ENCODE measurements at places on chromosomes 11 and 22. TPM values are rescaled to one million over a fixed set of nuclear protein-coding genes. Genes with fewer than 3 reads are reported as not detected.

The PAMR1 gene
- total RNA-seq, result not detected

The ENTHD1 gene
- 0.07 TPM for total RNA-seq

The SYT9 gene
- not detected for total RNA-seq

The OR4A16 gene
- total RNA-seq, result not detected

The MMP27 gene
- total RNA-seq, result not detected

The GANAB gene
- total RNA-seq, result 290 TPM

The FXYD2 gene
- total RNA-seq, result 1.3 TPM

The SLC6A5 gene
- not detected for total RNA-seq

The DEUP1 gene
- not detected for total RNA-seq

- DNase-seq, result no peak
These were observed 38.0 kb downstream of the CPT1A start for GRCh38 chr11:68803766-68804165.

GRCh38 chr11:58577555-58578135, 1.2 kb upstream of the ZFP91 start:
- peak; percentile 73 for DNase-seq

DNA sequence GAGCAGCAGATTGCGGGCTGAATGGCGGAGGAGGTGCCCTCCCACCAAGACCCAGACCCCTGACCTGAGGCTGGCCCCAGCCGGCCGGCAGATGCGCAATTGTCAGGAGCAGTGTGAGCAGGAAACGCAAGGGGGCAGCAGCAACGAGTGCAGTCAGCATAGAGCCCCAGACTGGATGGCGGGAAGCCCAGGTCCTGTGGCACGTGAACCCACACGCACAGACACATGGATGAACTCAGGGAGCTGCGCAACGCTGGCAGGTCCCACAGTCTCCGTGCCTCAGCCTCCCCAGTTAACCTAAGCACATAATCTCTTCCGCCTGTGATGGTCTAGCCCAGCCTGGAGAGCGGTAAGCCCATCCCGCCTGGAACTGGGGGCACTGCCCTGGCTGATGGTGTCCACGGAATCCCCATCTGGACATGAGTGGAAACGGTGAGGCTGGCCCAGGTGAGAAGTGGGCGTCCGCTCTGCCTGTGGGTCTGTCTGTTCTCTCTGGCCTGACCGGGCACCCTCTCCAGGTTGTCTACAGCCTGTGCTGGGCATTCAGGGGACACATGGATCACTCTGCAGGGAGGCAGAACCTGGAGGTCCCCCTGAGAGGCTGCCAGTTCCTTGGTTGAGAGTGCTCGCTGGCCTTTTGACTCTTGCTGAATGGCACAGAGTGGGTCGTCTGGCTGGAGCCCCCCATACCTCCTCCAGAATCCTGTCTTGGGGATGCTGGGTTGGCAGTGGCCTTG, 626 bp upstream of the TBX10 start:
- peak; percentile 66 for DNase-seq

DNA sequence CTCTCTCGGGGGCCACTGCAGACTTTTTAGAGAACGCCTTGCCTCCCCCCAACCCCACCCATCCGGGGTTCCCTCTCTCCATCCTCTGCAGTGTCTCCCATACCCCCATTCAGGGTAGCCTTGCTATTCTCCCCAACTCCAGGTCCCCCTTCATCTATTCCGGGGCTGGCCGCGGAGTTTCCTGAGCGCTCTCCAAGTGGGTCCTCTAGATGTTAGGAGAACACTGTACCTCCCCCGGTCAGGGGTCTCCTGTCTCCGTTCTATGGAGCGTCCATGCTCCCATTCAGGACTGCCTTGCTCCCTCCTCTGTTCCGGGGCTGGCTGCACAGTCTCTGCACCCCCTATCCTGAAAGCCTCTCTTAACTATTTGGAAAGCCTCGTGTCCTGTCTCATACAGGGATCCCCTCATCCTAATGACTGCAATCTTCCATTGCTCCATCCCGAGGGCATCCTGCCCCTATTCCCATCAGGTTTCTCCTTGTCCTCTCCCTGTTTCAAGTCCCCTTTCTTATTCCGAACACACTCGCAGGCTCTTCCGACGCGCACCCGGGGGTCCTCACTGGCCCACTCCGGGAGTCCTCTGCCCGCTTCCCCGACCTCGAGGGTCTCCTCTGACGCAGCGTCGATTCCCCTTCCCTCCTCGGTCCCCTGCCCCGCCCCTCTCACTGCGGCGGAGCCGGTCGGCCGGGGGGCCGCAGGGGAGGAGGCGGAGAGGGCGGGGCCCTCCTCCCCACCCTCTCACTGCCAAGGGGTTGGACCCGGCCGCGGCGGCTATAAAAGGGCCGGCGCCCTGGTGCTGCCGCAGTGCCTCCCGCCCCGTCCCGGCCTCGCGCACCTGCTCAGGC, at the start of gene NEFH:
Gene NEFH (plus strand): TSS at position 802 of the 845 bp plus-strand sequence. CDS start 45 bp downstream, outside the sequence.
- DNase-seq, result no peak

- no peak for DNase-seq
These were observed 87.3 kb downstream of the WNT11 start for GRCh38 chr11:76119032-76119431.

- DNase-seq, result no peak
These were observed 28.0 kb downstream of the MYEOV start for GRCh38 chr11:69321877-69322361.

DNA sequence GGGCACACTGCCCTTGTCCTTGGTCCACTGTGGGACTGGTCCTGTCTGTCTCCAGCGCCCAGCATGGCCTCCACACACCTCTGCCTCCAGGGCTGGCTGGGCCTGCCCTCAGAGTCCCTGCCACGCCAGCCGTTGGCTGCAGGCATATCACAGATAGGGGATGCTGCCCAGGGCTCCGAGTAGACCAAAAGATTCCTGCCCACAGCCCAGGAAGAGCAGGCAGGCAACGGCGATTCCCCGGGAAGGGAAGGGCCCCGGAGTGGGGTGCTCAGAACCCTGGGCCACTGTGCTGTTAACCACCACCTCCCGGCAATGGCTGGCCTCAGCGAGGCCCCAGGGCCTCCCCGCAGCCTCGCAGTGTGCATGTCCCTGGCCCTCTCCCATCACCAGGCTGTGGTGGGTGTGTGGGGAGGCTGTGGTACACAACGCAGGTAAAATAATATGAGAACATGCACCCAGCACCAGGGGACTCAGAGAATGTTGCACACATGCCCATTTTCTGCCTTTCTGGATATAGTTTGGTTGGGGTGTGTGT, 2.2 kb downstream of the IFITM5 start:
- DNase-seq, result no peak

- no peak for DNase-seq
These were observed 44.0 kb upstream of the RDX start for GRCh38 chr11:110340436-110340835.

- DNase-seq, result no peak
These were observed 167.6 kb downstream of the WT1 start for GRCh38 chr11:32267679-32268187.

DNA sequence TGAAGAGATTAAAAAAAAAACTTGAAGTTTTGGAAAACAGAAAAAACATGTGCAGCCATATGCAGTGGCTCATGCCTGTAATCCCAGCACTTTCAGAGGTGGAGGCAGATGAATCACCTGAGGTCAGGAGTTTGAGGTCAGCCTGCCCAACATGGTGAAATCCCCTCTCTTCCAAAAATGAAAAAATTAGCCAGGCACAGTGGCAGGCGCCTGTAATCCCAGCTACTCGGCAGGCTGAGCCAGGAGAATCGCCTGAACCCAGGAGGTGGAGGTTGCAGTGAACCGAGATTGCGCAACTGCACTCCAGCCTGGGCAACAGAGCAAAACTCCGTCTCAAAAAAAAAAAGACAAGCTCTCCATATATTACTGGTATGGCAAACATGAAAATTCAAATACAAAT, 7.6 kb downstream of the DLG2 start:
- no peak for DNase-seq

DNA sequence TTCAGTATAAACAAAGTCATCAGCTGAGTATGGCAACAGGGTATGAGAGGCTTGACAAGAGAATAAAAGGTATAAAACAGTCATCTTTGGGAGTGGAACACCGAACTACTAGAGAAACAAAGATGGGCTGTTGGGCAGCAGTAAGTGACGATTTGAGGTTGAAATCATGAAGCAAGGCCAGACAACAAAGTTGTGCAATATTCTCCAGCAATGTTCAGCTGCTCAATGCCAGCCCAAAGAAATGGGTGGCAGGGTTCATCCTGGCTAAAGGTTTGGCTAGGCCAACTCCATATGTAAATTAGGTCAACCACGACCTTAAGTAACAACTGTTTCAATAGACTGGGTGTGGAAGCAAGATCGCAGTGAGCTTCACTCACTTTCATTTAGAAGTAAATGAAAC, 6.2 kb downstream of the APIP start:
- DNase-seq, result no peak

GRCh38 chr22:40408718-40409612, 38.6 kb downstream of the SGSM3 start:
- DNase-seq, result no peak

DNA sequence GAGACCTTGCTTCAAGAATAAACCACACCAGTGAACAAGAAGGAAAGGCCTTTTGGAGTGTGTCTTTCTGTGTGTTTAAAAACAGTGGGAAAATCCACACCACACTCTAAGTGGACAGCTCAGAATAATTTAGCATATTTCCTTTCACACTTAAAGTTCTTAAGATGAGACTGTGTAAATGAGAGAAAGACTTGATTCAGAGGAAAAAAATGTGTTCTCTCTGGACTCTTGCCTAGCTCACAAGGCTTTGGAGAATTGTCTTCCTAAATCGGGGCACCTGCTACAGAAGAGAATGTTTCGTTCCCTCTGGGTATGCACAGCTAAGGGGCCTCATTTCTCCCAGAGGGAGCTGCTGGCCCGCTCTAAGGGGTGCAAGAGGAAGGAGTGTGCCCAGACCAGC, 28.4 kb upstream of the CRTAM start:
- no peak for DNase-seq

DNA sequence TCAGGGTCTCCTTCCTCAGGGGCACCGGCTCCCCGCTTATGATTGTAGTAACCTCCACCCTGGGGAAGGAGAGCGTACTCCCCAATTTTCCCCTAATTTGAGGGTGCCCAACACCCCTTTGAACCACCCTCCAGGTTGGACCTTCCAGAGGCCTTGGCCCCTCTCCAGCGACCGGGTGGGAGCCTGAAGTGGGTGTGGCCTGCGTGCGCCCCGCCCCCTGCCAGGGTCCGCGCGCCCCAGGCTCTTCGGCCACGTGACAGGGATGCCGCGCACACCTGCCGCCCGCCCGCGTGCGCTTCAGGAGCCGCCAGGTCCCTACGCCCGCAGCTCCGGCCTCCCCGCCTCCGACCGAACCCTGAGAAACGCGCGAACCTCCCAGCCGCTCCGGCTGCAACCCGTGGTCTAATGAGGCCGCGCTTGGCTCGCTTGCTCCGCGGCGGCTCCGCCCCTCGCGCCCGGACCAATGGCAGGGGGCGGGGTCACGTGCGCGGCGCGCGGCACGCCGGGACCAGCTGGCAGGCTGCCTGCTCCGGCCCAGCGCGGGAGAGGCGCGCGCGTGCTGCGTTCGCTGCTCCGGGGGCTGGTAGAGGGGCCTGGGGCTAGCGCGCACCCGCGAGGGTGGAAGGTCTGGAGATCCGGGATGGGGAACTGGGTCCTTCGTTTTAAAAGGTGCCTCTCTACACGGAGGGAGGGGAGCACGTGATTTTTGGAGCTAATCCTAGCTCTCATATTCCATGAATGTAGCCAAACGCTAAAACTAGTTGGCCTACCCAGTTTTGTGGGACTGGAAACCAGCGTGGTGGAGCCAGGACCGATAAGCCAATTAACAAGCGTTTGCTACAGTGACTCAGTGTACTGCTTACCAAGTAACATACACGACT, at the start of gene FOXRED2:
Gene FOXRED2 (minus strand): TSS at position 404 of the 881 bp plus-strand sequence. CDS start 618 bp downstream, outside the sequence.
- DNase-seq, result peak; percentile 91

- no peak for DNase-seq
These were observed 41.9 kb upstream of the CFAP300 start for GRCh38 chr11:102005306-102005705.

DNA sequence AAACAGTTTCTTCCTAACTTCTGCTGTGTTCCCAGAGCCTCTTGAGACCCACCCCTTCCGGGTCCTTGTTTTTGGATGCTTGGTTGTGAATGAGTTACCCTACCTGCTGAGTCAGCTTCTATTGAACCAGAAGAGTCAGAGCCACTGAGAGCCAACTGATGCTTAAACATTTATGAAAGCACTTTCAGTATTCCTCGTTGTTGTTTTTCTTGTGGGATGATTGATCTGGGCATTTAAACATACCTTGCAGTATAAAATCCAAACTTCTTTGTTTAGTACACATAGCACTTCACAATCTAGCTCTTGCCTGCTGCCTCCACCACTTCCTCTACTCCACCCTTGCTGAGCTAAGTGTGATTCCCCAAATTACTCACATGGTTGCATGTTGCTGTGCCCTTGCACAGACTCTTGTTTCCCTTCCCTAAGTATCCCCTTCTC, 5.5 kb downstream of the PRSS23 start:
- DNase-seq, result peak; percentile 53

DNA sequence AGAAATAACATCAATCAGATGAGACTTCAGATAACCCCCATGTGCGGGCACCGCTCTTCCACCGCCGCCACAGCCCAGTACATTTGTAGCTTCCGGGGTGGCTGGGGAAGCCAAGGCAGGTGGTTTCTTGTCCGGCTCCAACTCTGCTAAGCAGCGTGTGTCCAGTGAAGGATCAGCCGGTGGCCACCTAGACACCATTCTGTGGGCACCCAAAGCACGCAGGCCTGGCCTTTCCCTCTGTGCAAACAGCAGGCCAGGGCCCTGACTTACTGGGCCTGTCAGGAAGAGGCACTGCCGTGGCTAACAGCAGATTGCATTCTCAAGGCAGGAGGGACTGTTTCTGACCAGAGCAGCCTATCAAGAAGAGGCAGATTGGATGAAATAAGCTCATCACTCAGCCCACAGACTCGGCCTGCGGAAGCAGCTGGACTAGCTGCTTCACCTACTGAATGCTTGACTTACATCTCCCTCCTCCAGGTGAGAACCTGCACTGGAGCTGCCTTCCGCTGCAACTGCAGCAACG, 74.8 kb downstream of the ETS1 start:
- no peak for DNase-seq

DNA sequence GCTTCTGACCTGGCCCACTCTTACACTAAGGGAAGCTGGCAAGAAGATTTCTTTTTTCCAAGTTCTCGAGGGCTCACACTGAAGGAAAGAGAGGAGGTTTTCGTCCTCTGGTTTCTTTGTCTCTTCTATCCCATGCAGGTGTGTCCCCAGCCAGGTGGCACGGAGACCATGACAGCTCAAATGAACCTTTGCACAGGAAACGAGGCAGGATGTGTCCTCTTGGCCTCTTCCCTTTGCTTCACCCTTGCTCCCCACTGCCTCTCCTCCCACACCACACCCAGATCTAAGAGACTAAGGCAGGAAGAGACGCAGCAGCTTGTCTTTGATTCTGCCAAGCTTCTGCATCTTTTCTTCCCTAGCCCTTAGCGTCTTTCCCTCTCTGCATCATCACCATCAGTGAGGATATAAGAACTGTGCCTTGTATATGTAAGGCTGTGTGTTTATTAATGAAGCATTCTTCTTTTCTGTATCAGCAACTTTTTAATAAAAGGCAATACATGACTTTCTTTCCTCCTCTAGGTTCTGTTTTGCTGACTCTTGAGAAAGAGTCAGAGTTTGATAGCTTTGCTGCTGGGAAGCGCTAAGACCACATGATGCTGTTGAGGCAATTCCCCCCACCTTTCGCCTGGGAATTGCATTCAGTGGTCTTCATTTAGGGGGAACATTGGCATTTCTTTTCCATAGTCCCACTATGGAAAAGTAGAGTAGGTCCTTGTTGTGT, 56.0 kb upstream of the PARVA start:
- peak; percentile 21 for DNase-seq

- DNase-seq, result no peak
These were observed 5.6 kb downstream of the AP1B1 start for GRCh38 chr22:29382580-29383302.
